ENCODE measurements at places on chromosomes 6 and 20. TPM values are rescaled to one million over a fixed set of nuclear protein-coding genes. Genes with fewer than 3 reads are reported as not detected.

GRCh38 chr6:55869674-55870073 is 5.7 kb downstream of the BMP5 start:
- DNase-seq = no peak

DNA sequence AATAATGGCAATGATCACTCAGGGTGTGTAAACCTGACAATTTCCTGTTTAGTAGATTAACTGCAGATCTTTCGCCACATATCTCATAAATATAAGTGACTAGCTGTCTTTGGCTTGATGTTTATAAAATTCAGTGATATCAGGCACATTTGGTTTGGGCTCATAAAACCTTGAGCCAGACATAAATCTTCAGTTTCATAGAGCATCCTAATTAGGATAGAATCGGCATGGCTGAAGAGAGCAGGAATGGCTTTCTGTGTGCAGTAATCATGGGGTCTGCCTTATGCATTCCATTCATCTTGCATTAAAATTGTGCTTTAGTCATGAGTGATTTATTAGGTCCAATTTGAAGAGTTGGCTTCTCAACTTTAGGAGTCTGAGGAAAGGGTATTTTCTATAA is 27.2 kb downstream of the AIG1 start:
- DNase-seq = no peak

- peak; percentile 73 for DNase-seq
Measured at GRCh38 chr6:46626228-46626909, 26.2 kb downstream of the CYP39A1 start.

SYCP2L gene
- not detected for total RNA-seq

- no peak for DNase-seq
Measured at GRCh38 chr6:21827425-21828202, 234.1 kb downstream of the SOX4 start.

GRCh38 chr6:155693573-155694418 is 238.2 kb upstream of the NOX3 start:
- no peak for DNase-seq

GRCh38 chr6:15026832-15027231 is 219.0 kb upstream of the JARID2 start:
- no peak for DNase-seq

IPCEF1 gene
- not detected for total RNA-seq

POPDC3 gene
- 45.1 TPM for total RNA-seq

CRISP2 gene
- total RNA-seq = not detected

GRCh38 chr6:152750694-152751093 is at the start of gene VIP:
TSS of gene VIP (plus strand) at chr6:152750797. CDS start at chr6:152752178, 1,381 bp downstream.
- DNase-seq = peak; percentile 66
